ENCODE measurements at places on chromosomes 3 and 15. TPM values are rescaled to one million over a fixed set of nuclear protein-coding genes. Genes with fewer than 3 reads are reported as not detected.

DNA sequence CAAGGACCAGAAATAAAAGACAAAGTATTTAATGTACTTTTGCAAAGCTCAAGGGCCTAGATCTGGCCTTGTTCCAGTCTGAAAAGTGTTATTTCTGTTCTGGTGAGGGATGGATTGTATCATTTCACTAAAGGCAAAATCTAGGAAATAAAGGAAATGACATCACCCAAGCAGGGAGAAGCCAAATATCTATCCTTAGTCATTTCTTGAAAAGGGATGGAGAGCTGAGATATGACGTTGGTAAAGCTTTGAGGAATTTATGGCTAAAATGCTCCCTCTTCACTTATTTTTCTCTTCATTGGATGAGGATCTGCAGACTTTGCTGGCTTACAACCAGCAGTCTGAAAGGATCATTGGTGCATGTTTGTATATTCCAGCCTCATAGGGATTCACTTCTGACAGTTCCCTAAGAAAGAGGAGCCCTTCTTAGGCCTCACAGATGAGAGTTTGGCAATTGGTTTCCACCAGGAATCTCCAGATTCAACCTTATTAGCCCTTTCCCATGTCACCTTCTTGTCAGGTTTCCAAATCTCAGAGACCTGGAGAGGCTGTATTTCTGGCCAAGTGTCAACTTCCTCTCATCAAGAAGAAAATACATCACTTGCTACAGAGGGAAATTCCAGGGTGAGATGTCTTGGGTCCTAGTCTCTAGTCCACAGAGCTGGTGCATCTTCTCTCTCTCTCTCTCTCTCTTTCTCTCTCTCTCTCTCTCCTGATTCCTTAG lies 93.7 kb upstream of the BOC start:
- DNase-seq, result peak; percentile 26

- DNase-seq, result no peak
Measured at GRCh38 chr3:189166321-189166720, 5.5 kb upstream of the TPRG1 start.

DNA sequence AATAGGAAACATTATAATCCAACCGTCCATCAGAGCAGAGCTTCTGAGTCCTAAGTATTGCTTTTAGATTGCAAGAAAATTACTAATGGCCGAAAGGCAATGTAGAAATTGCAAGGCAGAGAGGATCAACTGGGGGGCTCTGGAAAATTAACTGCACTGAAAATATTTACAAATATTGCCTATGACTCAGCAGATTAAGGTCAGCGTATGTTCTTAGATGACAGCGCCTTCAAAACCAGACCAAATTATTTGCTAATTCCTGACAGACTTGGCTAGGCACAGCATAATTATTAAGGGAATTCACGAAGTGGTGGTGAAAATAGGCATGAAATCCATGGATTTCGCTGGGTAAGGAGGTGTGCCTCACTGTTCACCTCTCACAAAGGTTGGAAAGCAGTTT lies 947.7 kb downstream of the TUSC7 start:
- DNase-seq, result no peak

Gene SLC24A5
- not detected for total RNA-seq

- no peak for DNase-seq
Measured at GRCh38 chr3:179624451-179624850, 19.9 kb downstream of the NDUFB5 start.

Gene MON1A
- total RNA-seq, result 14.1 TPM

Gene SPTSSB
- total RNA-seq, result not detected

Gene IQCF5
- total RNA-seq, result not detected

Gene RAB27A
- 9.7 TPM for total RNA-seq

GRCh38 chr3:148077318-148077923 lies 620.3 kb upstream of the AGTR1 start:
- no peak for DNase-seq

DNA sequence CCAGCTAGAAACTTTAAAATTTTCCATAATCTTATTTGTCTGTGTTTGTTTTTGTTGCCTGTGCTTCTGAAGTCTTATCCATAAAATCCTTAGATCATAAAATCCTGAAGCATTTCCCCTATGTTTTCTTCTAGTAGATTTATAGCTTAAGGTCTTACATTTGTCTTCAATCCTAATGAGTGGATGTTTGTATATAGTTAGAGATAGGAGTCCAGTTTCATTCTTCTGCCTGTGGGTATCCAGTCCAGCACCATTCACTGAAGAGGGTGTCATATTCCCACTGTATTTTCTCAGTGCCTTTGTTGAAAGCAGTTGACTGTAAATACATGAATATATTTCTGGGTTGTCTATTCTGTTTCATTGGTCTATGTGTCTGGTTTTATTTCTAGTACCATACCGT lies 44.8 kb upstream of the SPSB4 start:
- DNase-seq, result no peak

Gene GPR27
- 5.0 TPM for total RNA-seq

Gene RBPMS2
- total RNA-seq, result not detected

Gene PLCB2
- total RNA-seq, result 1.3 TPM

Gene P3H2
- 49.8 TPM for total RNA-seq

DNA sequence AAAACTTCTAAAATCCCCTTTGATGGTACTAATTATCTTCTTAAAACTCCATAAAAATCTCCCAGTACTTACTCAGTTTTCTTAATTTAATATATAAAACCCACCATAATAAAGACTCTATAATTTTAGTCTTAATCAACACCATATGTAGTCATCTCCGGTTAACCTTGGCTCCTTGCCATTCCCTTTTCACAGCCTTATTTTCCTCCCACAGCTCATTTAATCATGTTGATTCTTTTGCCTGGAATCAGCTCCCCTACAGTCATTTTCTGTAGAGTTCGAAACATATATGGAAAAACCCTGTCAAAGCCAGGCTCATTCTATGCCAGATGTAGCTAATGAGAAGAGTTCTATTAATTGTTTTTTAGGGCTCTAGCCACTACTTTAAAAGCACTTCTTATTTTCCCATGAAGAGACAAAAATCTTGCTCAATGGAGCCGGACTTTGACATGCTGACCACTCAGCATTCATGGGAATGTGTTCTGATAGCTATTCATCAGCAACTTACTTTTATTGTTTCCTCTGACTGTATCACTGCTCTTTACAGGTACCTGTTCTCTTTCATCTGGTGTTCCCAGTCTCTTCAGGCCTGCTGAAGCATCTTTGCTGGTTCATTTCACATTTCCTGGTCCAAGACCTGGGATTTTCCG lies 573.4 kb downstream of the NAALADL2 start:
- DNase-seq, result peak; percentile 69

Gene BCHE
- 1.7 TPM for total RNA-seq

Gene FBXO40
- total RNA-seq, result not detected

Gene SLC35A5
- total RNA-seq, result 56.1 TPM

Gene GOLGA8N
- 0.23 TPM for total RNA-seq

DNA sequence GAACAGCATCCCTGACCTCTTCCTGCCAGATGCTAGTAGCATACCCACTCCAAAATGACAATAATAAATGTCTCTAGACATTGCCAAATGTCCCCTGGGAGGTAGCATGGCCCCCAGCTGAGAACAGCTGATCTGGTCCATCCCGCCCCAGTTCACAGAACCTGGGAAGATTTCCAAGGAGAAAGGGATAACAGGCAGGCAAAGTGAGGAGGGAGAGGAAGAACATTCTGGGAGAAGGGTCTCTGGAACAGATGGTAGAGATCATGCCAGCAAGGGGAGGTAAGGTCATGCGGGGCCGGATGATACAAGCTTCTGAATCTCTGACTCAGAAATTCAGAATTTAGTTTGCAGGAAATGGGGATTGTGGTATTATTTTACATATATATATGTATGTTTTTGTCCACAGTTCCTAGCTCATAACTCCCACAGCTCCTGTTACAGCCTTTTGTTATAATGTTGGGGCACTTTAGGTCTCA lies 192.7 kb downstream of the SUCLG2 start:
- peak; percentile 37 for DNase-seq

Gene KLHL18
- 12.1 TPM for total RNA-seq

Gene MEX3B
- total RNA-seq, result 6.1 TPM

DNA sequence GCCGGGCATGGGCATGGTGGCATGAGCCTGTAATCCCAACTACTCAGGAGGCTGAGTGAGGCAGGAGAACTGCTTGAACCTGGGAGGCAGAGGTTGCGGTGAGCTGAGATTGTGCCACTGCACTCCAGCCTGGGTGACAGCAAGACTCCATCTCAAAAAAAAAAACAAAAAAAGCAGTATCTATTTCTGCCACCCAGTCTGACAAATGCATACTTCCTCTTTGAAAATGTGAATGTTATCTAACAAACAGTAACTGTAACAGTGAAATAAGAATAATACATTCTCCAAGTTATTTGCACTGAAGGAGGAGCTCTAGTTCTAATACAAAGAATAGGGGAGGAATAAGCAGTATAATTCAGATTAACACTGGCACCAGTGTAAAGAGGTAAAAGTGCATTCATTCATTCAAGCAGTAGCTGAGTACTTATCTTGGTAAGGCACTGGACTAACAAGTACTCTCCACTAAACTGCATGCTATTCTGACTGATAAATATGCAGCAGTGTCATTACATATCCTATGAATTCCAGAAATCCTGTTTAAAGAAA lies 12.9 kb downstream of the VPS13C start:
- DNase-seq, result no peak

GRCh38 chr3:161389445-161390035 lies 18.2 kb upstream of the SPTSSB start:
- no peak for DNase-seq

DNA sequence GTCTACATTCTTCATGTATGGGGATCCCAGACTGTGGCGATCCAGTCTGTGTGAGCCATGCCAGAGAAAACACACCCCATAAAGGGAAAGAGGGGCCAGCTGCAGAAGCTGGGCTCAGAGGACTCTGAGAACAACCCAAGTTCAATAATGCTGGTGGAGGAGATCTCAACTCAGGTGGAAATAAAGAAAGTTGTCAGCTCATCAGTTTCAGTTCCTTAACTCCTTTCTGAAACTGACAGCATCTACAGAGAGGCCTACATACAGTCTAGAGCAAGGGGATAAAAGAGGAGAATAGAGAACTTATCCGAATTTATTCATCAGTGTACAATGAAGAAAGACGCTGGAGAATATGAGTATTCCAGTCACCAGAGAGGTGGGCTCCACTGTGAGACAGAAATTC lies 77.0 kb downstream of the NTRK3 start:
- no peak for DNase-seq

DNA sequence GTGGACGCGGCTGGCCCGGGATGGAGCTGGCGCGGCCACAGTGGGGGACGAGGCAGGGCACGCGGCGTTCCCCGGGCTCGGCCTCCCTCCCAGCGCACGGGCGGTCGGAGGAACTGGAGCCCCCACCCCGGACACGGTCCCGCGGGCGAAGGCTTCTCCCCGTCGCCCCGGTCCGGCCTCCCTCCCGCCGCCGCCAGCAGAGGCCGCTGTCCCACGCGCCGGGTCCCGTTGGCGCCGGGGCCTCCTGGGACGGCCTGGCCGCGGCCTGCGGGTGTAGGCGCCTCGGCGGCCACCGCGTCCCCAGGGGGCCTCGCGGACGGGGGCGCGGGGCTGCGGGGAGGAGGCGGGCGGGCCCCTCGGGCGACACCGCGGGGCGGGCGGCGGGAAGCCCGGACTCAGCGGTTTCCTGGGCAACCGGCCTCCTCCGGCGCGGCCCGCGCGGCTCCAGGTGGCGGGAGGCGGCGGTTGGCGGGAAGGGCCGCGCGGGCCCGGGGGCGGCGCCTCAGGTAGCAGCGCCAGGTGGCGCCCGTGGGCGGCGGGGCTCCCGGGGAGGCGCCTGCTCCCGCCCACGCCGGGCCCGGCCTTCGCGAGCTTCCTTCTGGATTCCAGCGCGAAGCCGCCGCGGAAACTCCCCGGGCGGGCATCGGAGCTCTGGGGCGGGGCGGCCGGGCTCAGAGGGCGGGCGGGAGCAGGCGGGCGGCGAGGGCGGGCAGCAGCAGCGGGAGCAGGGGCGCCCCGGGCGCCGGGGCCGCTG lies 26.7 kb downstream of the MELTF start:
- DNase-seq, result peak; percentile 86

Gene DNASE1L3
- total RNA-seq, result not detected

DNA sequence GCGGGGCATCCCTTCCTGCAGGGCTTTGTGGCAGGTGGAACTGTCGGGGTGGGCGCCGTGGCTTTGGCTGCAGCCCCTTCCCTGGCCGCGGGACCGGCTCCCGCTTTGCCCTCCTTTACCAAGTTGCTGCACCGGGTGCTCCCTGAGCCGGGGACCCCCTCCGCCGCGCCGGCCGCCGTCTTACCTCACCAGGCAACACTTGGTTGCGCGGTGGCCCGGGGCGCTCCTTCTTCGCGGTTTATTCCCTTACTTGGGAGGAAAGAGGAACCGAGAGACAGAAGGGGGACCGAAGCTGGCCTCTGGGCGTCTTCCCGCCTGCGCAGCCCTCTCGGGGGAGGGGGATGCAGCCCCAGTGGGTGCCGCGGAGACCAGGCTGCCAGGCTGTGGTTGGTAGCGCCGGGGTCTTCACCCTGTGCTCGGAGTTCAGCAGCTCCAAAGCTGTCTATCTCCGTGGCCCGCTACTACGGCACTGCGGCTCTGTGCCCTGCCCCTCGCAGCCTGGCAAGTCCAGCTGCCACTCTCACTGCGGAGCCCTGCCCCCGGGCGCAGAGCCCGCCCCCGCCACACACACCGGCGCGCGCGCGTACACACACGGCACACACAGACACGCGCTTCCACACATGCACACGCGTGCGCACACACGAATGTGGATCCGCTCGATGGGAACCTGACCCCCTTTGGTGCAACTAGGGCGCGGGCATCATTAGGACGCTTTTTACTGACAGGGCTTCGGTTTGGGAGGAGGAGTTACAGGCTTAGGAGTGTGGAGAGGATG lies at the start of gene DGKG:
Gene DGKG (minus strand): TSS at position 473 of the 775 bp plus-strand sequence. CDS start 41,775 bp downstream, outside the sequence.
- DNase-seq, result peak; percentile 58

DNA sequence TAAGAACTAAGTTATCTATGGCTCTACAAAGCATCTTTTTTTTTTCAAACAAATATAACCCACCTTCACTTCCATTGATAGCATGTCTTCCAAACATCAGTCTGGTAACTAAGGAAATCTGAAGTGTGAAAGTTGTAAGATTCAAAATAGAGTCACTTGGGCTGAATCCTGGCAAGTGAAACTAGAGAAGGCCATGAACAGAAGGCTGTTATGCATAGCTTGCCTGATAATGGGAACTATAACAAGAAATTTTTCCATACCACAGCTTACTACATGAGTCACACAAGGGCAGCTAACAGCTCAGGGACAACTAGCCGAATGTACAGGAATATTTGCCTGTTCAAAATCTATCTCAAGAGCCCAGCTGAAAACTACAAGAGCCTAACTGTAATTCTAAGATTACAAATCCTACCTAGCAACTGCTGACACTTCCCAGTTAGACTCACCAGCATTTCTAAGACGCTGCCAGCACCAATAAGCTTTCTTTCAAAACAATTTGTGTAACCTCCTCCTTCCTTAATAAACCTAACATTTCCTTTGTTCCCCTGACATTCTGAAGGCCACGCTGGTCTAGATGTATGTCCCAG lies 1066.5 kb downstream of the PLOD2 start:
- no peak for DNase-seq

DNA sequence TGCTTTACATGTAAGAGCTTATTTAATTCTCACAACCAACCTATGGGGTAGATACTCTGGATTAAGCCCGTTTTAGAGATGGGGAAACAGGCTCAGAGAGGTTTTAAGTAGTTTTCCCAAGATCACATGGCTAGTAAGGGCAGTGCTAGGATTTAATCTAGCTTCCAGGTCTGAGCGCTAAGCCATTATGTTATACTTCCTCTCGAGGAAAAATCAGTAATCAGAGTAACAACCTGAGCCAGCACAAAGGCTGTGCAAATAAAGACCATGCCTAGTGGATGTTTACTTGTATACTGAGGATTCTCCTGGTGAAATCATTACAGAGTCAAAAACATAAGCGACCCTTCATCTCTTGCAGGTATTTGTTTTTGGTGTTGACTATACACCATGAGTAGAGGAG lies 9.0 kb downstream of the FSTL1 start:
- DNase-seq, result no peak

Gene GOLGA8T
- total RNA-seq, result 1.5 TPM

Gene VIPR1
- 31.7 TPM for total RNA-seq

All from Daoy (cell line).